ENCODE measurements at places on chromosomes 6 and 20.
A peak's percentile ranks its signal among the peaks of the same experiment; 100 is the strongest.

DNA sequence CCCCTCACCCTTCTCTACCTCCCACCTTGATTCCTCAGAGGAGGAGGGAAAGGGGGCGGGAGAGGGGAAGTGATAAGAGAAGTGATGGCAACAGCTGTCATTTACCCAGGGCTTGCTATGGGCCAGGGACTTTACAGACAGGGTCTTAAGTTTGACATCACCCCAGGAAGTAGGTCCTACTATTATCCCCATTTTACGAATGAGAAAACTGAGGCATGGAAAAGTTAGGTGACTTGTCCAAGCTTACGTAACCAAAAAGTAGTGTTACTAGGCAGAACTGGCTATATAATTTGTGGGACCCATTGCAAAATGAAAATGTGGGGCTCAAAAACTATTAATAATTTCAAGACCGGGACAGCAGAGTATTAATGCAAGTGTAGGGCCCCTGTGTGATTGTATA is 10.5 kb upstream of the FANCE start:
- DNase-seq = no peak

DNA sequence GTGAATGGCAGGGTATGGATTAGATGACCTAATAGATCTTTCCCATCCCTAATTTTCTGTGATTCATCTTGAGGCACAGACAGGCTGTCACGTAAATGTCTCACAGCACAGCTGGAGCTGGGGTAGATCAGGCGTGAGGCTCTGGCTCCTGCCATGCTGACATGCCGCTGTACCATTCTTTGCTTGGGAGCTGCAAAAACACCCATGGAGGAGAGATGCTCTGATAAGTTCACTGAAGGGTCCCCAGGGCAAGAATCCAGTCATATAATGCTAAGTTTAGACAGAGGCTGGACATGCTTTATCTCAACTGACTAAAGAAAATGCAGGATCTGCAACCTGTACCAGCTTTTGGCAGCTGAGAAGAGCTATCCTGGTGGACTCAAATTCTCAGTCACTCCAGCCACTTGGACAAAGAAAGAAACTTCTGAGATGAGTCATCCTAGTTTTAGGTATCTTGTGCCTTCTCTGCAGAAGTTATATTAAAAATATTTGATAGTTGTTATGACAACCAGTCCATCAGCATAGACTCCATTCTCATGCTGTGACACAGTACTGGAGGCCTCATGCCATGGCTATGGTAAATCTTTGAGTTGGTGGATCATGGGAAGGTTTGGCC is 185.1 kb upstream of the RAB32 start:
- DNase-seq = no peak

DNA sequence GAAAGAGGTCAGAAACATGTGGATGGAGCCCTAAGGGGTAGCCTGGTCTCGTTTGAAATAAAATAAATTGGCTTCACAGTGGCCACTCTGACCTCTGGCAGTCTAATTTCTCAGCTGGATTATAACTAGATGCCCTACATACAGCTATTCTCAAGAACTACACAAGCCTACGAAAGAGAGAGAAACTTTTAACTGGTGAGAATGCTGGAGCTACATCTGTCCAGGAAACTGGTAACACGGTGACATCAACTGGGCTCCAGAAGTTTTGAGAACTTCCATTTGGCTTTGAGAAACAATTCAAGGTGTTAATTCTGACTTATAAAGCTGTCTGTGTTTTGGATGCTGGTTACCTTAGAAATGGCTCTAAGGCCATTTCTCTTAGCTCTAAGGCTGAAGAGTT is 187.3 kb upstream of the TENT5A start:
- DNase-seq = no peak

DNA sequence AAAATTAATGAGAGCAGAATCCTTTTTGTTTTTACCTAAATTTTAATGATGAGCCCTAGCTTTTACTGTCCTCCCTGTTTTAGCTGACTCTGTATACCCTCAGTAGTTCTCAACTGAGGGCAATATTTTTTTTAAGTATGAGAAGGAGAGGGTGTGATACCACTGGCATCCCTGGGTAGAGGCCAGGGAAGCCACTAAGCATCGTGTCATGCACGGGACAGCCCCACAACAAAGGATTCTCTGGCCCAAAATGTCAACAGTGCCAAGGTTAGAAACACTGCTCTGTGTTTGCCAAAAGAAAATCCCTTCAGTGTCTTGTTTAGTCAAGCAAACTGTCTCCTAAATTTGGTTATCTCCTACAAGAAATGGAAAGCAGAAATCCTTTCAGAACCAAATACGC is 210.4 kb downstream of the KCNQ5 start:
- no peak for DNase-seq

DNA sequence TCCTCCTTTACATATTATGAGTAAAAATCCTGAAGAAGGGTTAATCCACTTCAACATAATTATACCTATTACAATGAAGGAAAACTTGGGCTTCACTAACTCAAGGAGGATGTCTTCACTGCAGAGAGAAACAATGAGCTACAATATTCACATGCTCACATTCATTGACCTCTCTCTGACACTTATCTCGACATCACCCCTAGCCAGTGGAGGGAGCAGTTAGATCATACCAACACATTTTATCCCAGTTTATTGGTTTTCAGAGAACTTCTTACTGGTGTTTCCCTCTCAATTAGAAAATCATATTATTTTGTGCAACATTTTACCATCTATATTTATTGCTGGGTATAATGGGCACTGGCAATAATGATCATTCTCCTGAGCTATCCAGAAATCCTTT is 646.5 kb downstream of the TENT5A start:
- DNase-seq = no peak

DNA sequence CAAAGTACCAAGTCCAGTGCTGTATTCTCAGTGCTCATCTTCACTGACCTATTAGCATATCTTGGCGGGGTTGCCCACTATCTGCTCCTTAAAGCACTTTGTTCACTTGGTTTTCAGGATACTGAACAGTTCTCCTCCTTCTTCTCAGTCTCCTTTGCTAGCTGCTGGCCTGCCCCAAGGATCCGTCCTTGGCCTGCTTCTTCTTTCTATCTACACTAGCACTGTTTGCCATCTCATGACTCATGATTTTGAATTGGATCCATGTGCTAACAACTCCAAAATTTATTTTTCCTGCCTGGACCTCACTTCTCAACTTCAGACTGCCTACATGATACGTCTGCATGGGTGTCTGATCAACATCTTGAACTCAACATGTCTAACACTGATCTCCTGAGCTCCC is 15.5 kb downstream of the TPD52L1 start:
- no peak for DNase-seq

DNA sequence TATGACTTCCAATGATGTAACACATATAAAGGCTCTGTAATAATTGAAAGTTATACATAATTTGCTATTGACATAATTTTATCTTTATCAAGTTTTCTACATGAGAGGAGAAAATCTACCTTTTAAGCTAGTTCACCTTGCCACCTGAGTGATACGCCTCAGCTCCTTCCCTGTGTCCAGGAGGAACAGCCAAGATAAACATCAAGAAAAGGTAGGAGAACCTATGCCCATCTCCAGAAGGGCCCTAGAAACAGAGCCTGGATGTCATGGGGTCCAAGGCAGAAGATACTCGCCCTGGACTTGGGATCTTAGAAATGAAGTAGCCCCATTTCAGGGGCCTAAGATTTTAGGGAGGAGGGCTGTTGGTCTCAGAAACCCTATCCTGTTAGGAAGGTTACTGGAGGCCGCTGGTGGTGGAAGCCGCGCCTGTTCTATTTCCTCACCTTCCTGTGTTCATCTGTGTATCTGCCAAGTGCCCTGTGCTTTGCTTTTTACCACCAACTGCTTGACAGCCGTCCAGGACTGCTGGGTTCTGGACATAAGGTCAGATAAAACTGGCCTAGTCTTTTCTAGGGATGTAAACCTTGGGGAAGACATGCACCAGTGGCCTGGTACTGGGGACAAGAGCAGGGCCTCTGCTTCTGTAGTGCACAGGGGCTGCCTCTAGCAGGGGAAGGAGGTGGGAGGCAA is 178.5 kb downstream of the ARID1B start:
- no peak for DNase-seq

GRCh38 chr20:12957968-12958367 is 50.8 kb upstream of the SPTLC3 start:
- DNase-seq = no peak

- no peak for DNase-seq
These were observed 1226.8 kb upstream of the CITED2 start for GRCh38 chr6:140601021-140601808.

DNA sequence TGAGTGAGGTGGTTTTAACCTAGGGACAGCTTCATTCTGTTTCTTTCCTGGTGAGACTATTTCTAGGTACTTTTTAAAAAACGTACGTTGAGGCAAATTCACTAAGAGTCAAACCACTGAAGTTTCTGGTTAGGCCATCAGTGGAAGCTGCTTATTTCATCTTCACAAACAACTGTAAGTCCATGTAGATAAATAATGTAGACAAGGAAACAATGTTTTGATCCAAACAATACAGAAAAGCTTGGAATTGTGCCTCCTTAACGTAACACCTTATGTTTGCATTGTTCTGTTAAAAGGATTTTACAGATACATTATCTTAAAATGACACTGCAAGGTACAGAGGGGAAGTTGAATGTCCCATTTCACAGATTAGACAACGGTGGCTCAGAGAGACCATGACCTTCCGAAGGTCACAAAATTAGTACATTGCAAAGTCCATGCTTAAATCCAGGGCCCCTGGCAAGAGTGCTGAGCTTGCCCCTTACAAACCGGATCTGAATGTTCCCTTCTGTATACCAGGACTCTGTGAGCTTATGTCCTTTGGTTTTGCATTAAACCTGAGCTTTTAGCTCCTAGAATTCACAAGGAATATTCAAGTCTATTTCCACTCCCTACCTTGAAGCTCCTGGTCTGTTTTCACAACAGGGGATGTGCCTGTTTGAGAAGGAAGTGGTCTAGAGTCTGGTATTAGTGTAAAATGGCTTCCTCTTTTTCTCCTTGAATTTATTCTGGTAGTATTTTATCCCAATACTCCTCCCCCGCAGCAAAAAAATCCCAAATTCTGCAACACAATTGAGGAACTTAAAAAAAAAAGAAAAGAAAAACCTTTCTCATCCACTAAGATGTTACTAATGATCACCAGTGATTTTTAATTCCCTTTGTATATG is 28.9 kb upstream of the ZNF217 start:
- no peak for DNase-seq

DNA sequence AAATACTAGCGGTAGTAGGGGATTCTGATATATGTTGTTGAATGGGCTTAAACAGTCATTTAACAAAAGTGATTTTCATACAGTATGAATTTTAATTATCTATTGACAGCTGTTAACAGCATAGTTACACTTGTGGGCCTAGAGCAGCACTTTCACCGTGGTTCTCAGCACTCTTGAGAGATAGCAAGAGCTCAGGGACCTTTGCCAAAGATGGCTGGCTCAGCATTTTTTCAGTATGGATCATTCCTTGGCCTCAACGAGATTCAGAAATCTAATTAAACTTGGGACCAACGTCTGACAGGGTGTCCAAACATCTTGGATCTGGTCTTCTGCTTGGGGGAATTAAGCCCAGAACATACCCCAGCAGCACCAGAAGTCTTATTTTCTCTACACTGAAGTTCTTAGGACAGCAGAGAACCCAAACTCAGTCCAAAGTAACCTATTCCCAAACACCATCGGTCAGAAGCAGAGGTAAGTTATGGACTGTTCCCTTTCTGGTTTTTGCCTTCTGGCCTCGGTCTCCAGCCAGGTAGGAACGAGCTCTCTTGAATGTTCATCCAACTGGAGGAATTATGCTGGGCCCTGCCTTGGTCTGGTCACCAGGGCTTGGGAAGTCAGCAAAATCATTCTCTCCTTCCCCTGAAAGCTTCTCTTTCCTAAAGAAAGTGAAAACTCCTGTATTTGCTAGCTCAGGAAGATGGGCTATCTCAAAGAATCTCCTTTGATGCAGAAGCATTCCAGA is 25.7 kb downstream of the PRPH2 start:
- DNase-seq = no peak

GRCh38 chr6:75609639-75610590 is 8.2 kb downstream of the SENP6 start:
- DNase-seq = no peak

DNA sequence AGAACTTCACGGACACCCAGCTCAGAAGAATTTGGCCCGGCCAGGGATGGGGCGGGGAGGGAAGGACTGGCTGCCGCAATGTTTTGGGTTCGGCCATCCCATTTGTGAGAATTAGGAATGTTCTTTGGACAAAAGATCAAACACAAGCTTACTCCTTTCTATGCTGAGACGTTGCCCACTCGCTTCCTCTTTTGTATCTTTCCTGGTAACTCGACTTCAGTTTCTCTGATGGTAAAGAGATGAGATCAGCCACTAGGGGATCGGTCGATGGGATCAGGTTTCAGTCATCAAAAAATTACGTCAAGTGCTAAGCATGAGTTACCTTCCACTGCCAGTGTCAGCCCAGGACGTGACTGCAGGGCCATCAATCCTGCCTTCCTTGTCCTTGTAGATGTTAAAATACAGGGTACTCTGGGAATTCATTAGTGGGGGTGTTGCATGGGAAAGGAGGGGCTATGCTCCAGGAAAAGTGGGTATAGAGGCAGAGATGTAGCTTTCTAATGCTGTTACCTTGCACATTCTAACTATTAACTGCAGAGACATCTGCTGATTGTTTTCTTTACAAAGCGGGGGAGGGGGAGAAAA is 190.2 kb downstream of the TSHZ2 start:
- DNase-seq = peak; percentile 40

GRCh38 chr6:53465732-53466131 is 79.2 kb downstream of the GCLC start:
- DNase-seq = no peak

DNA sequence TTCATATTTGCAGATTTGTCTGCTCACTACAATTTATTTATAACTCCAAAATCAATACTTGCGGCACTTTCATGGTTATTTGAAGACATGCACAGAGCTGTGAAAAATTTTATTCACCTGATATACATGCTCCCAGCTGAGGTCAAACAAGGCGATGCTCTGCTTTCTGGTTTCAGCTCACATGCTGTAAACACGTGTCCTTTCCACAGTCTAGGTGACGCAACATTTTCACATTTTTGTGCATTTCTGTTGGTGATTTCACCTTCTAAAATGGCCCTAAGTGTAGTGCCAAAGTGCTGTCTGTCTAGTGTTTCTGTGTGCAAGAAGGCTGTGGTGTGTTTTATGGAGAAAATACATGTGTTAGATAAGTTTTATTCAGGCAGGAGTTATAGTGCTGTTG is 650.5 kb downstream of the RNF144B start:
- DNase-seq = no peak

GRCh38 chr6:105991561-105992314 is 94.4 kb upstream of the PRDM1 start:
- DNase-seq = peak; percentile 46

- DNase-seq = no peak
These were observed 78.3 kb downstream of the FUT9 start for GRCh38 chr6:96094077-96094476.

DNA sequence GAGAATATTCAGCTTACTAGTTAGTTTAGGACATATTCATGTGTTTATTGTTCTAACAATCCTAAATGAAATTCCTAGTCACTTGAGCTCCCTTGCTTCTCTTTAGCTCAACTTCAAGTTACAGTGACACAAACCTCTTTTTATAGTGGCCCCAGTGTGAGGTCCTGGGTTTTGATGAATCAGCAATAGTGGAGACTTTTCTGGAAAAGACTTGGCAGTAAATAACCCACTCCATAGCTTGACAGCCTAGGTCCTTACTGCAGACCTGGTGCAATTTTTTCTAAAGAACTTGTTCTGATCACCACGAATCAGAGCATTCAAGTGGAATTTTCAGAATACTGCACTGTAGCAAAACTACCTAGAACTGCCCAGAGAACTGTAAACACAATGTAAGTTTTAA is 6.9 kb upstream of the RIPPLY2 start:
- DNase-seq = no peak

GRCh38 chr6:161639772-161640171 is 365.9 kb upstream of the AGPAT4 start:
- DNase-seq = no peak

GRCh38 chr6:135522965-135523692 is 25.6 kb upstream of the AHI1 start:
- DNase-seq = peak; percentile 18
